Urothelium cell line (cell line): ENCODE measurements at places on chromosomes 7 and 10.

- no peak for DNase-seq
Measured at GRCh38 chr7:40544221-40544723, 409.5 kb downstream of the SUGCT start.

DNA sequence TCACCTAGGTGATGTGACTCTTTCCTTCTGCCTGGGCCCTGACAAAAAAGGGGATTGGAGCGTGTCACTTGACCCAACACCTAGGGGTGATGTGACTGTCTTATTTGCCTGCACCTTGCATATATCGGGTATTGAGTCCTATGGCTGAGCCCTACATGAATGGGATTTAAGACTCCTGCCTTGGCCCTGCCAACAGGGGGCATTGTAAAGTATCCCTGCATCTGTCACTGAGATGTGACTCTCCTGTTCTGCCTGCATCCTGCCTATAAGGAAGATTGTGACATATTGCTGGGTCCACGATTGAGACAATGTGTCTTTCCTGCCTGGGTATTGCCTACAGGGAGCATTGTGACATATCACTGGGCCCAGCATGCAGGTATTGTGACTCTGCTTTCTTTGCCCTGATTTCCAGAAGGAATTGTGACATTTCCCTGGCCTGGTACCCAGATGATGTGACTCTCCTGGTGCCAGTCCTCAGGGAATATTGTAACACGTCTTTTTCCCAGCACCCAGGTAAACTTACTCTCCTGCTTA lies 14.2 kb upstream of the ZNF107 start:
- DNase-seq = no peak

DNA sequence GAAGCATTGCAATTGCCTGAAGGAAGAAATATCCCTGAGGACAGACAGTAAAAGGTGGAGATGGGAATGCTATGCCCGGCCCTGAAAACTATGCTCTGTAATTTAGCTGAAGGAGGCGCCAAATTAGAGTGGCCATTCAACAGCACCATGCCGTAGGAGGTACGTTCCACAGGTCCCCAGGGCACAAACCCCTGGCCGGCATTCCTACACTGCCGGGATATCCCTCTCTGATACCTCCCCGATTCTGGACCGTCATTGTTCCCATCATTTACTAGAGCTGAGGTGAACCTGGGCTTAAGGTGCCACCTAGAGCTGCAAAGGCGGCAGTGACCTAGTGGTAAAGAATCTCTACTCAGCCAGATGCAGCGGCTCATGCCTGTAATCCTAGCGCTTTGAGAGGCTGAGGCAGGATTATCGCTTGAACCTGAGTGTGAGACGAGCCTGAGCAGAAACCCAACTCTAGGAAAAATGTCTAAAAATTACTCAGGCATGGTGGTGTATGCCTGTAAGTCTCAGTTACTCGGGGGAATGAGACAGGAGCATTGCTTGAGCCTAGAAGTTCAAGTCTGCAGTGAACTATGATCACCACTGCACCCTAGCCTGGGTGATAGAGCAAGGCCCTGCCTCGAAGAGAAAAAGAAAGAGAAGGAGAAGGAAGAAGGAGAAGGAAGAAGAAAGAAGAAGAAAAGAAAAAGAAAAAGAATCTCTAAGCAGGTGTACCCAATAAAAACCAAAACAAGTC lies 53.0 kb upstream of the TNKS2 start:
- peak; percentile 40 for DNase-seq

DNA sequence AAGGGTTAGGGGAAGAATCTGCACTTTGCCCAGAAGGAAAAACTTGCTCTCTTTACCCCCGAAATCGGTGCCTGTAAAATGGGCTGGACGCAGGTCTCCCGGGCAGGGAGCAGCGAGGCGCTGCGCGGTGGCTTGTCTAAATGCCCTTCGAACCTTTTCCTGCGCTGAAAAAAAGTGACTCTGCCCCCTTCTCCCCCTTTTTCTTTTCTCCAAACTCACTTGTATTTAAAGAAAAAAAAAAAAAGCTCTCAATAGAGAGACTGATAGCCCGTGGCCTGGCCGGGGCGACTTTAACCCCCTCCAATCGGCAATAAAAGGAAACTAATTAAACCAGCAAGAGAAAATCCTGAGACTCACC lies 286 bp downstream of the SP8 start:
- peak; percentile 24 for DNase-seq

DNA sequence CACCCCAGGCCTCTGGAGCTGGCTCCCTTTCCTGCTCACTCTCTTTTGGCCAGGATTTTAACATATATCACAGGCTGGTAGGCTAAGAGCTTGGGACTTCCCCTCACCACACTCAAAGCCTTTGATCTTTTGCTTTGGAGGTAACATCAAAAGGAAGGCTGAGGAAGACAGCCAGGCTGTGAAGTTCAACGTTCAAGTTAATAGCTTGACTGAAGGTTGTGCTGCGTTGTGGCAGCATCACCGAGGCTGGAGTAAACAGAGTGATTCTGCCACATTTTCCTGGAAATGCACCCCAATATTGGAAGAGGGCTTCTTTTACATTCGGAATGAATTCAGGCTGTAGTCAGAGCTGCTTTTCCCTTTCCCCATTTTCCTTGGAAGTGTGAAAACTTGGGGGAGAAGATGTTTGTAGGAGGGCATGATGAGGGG lies 57.3 kb downstream of the TCF7L2 start:
- DNase-seq = no peak

DNA sequence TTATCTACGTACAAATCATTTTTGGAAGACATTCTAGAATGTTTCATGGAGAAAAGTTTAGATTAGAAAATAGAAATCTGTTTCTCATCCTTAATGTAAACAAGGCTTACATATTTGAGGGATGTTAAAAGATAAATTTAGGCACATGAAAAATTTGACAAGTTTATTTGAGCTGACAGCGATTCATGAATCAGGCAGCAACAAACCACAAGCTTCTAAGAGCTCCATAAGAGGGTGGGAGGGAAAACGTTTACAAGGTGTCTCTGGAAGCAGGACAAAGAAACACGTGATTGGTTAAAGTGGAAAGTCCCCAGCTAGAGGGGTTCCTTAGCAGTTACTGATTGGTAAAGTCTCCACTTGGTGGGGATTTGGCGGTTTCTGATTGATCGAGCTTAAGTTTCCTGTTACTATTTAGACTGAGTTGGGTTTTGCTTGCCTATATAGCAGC lies 228.9 kb upstream of the PITRM1 start:
- DNase-seq = no peak

- no peak for DNase-seq
Measured at GRCh38 chr7:34727464-34727995, 69.5 kb downstream of the NPSR1 start.

GRCh38 chr7:29350351-29350750 lies 155.8 kb downstream of the CHN2 start:
- DNase-seq = no peak

DNA sequence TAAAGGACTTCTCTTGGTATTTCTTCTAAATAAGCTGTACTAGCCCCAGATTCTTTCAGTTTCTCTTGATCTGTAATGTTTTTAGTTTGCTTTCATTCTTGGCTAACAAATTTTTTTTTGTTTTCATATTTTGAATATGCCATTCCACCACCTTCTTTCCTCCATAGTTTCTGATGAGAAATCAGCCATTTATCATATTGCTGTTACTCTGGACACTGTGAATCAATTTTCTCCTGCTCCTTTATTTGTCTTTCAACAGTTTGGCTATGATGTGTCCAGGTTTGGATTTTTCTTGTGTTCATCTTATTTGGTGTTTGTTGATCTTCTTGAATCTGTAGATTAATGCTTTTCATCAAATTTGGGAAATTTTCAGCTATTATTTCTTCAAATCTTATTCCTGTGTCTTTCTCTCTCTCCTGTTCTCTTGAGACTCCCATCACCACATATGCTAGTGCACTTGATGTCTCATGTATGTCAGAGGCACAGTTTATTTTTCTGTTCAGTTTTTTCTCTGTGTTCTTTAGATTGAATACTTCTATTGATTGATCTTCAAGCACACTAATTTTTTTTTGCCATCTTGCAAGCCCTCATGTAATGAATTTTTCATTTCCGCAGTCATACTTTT lies 15.0 kb downstream of the ELFN1 start:
- no peak for DNase-seq

DNA sequence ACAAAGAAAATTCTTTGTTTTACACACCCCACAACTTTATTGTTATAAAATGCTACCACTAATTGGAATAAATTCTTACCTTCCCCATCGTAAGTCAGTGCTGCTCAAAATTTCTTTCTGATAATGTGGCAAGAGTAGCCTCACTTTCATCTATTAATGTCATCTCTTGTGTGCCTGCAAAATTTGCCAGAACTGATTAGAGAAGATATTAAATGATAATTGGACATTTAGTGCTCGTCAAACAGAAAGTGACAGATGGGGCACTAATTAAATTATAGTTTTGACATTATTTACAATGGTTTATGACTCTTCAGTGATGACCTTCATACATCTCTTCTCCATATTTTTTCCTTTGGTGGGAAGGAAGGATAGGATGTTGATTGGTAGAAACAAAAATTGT lies 690.9 kb downstream of the NXPH1 start:
- DNase-seq = no peak

DNA sequence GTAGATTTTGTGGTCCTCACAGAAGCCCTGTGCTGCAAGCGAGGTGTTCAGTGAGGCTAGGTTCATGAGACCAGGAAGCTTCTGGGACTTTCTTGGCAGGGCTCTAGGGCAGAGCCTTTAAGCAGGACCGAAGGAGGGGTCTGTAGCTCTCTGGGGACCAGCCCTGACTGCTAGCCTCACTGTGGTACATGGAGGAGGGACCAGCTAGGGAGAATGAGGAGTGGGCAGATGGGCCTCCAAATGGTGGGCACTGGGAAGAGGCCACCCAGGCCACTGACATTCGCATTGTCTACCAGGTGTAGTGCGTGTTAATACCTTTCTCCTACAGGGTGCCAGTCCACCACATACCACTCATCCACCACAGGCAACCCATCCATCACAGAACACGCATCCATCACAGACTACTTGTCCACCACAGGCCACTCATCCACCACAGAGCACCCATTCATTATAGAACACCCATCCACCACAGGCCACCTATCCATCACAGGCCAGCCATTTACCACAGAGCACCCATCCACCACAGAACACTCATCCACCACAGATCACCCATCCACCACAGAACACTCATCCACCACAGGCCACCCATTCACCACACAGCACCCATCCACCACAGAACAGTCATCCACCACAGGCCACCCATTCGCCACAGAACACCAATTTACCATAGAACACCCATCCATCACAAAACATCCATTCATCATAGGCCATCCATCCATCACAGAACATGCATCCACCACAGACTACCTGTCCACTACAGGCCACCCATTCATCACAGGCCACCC lies 31.6 kb upstream of the ZNF488 start:
- DNase-seq = no peak

DNA sequence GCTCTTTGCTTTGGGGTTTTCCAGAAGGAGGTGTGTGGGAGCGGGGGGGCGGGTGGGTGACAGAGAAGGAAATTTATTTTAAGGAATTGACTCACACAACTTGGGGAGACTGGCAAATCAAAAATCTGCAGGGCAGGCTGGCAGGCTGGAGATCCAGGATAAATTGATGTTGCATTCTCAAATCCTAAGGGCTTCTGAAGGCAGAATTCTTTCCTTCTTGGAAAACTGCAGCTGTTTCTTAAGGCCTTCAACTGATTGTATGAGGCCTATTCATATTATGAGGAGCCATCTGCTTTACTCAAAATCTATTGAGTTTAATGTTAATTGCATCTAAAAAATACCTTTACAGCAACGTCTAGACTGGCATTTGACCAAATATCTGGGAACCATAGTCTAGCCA lies 1528.8 kb upstream of the LRRTM3 start:
- no peak for DNase-seq

DNA sequence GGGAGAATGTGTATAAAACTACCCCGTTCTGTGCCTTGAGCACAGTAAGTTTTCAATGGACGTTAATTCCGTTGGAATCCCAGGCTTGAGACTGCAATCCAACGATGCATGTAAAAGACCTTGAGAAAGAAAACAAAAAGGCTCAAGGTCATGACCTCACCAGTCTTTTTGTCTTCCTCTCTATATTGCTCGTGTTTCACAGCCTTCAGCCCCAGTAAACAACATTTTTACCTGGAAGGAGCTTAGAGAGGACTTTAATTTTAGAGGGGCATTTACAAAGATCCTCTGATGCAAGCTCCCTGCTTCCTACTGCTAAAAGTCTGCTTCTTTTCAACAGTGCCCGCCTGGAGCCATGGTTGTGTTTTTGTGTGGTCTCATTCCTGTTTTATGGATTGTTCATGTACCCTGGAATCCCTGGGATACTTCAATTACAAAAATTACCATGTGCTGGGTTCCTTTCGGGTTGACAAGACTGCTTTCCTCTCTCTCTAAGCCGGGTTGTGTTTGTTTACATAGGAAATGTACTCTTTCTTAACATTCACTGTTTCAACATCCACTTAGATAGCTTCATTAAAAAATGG lies 320.1 kb upstream of the NFE2L3 start:
- DNase-seq = no peak
